Activated CD4-positive, alpha-beta T cell treated with anti-CD3 and anti-CD28 coated beads for 24 hours (primary cell): ENCODE measurements at places on chromosomes 5 and 9.

DNA sequence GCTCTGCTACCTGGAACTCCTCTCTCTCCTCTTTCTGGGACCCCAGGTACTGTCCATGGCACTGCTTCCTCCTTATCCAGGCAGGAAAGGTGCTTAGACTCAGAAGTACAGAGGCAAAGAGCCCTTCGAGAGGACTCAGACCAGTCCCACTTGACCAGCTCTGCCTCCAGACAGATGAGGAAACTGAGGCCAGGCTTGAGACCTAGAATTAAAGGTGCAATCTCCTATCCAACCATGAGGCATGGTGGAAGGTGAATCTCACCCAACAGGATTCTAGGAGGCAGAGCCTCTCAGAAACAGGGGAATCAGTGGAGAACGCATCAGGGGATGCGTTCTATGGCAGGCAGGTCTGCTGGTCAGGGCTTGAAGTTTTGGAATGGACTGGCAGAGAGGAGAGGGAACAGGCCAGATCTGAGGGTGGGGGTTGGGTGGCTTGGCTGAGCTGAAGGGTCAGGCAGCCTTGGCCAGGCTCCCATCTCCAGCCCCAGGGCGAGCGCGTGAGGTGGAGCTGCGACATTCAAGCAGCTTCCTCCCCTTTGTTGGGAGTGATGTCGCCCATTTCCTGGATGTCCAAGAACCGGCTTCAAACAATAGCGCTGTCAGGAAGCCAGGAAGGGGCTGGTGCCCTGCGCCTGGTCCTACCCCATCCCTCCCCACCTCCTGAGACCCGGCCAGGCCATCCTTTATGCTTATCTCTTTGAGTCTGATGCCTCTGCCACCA, 26.2 kb downstream of the NDUFA8 start:
- DNase-seq = no peak

DNA sequence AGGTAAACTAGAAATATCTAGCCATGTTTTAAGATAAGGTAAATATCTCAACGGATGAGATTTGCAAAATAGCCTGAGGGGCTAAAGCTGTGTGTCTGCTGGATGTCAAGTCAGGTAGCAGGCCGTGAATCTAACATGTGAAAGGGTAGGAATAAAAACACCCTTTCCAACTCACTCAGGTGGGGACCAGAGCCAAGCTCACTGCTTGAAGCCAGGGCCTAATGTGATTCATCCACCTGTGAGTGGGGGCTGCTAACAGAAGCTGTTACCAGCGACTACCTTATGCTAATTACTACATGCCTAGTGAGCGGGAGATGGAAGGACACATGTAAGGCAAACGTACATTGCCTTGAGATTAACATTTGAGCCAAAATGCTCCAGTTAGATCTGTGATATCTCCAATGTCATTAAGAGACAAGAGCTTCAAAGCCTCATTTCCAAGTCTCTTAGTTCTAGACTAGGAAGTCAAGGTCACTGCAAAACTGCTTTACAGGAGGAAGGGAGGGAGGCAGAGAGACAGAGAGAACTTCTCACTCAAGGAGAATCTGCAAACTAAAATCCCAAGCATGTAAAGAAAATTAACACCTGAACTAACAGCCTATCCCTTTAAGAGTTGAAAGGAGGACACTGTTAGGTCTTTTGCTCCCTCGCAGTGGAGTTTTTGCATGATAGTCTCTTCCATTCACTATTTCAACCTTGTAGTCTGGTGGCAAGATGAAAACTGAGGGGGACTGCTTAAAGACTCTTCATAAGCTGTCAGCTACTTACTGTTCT, 141.6 kb upstream of the RPS23 start:
- no peak for DNase-seq

GRCh38 chr5:1033606-1034420, 25.2 kb downstream of the NKD2 start:
- DNase-seq = no peak

GRCh38 chr5:73564675-73565074, 764 bp downstream of the ANKRA2 start:
- no peak for DNase-seq
